Heart left ventricle (tissue), 16 donors: ENCODE measurements at places on chromosomes 2 and 18.

DNA sequence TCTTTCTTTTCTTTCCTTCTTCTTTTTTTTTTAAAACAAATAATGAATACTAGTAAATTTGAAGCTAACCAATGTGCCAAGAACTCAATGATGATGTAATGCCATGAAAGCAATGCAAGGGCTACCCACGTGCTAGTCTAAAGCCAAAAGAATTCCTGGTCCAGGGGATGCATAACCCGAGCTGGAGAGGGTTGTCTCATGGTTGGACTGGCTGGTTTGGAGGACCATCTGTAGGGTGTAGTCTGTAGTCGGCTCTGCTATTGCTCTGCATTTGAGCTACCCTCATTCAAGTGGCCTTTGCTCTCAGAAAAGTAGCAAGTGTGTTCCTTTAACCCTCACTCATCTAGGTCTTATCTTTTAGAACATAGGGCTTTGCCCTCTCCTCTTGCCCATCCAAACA lies 469.6 kb upstream of the CELF4 start:
- H3K27ac ChIP-seq = no peak overlapping the region
- no peak for DNase-seq

GRCh38 chr2:27721335-27721734 lies 50.2 kb upstream of the MRPL33 start:
- no peaks in the 10 kb centered on the region for H3K27me3 ChIP-seq
- H3K36me3 ChIP-seq = no peaks in the 10 kb centered on the region
- DNase-seq = no peak
- H3K27ac ChIP-seq = peak overlapping the region; percentile 67

- no peaks in the 10 kb centered on the region for H3K36me3 ChIP-seq
- no peaks in the 10 kb centered on the region for H3K27me3 ChIP-seq
- H3K4me1 ChIP-seq = no peaks in the 10 kb centered on the region
- no peak overlapping the region for H3K4me3 ChIP-seq
These were observed 82.6 kb upstream of the LYPD1 start for GRCh38 chr2:132752421-132753206.

DNA sequence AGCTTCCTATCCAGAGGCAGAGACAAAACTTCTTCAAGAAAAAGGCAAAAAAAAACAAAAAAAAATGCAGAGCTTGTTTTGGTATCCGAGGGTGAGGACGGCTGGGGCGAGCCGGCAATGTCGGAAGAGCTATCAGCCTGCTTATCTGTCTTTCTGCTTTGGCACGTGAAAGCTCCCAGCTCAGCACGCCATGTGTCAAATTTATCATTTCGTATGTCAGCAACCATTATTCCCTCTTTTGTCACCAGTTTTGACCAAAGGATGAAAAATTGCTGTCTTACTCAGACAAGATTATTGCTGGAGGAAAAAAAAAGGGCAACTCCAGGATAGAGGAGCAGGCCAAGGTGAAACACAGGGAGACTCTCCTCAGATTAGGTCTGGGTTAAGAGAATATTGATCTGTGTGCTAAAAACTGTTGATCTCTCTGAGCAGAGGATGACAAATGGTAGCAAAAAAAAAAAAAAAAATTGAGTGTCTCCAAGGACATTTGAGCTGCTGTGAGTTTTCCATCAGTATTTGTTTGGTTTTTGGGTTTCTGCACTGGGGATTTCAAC lies 532.0 kb upstream of the POU3F3 start:
- H3K27me3 ChIP-seq = peaks cover 6% of the 10 kb centered on the region
- no peak overlapping the region for H3K4me3 ChIP-seq
- H3K4me1 ChIP-seq = no peaks in the 10 kb centered on the region
- H3K27ac ChIP-seq = no peak overlapping the region
- no peak for DNase-seq
- no peaks in the 10 kb centered on the region for H3K36me3 ChIP-seq

DNA sequence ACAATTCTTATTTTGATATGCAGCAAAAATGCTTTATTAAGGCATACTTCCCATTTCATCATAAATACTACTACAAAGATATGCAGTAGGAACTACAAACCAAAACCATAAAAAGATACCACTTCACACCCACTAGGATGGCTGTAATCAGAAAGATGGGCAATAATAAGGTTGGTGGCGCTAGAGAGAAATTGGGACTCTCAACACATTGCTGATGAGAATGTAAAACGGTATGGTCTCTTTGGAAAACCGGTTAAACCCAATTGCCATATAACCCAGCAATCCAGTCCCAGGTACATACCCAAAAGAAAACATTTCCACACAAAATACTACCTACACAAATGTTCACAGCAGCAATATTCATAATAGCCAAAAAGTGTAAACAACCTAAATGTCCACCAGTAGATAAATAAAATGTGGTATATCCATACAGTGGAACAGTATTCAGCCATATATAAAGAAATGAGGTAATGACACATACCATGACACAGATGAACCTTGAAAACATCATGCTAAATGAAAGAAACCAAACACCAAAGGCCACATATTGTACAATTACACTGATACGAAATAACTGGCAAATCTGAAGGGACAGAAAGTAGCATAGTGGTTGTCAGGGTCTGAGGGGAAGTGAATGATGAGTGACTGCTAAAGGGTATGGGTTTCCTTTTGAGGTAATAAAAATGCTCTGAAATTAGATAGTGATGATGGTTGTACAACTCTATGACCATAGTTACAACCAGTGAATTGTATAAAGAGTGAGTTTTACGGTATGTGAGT lies 12.7 kb downstream of the SP3 start:
- H3K4me1 ChIP-seq = peaks cover 73% of the 10 kb centered on the region
- no peaks in the 10 kb centered on the region for H3K27me3 ChIP-seq
- no peak overlapping the region for H3K27ac ChIP-seq
- H3K36me3 ChIP-seq = peaks cover 3% of the 10 kb centered on the region
- no peak for DNase-seq
- H3K4me3 ChIP-seq = no peak overlapping the region

- peak overlapping the region; percentile 94 for H3K4me3 ChIP-seq
- DNase-seq = peak; percentile 62
- H3K4me1 ChIP-seq = peaks cover 48% of the 10 kb centered on the region
- H3K27ac ChIP-seq = peak overlapping the region; percentile 96
These were observed 634 bp downstream of the CREB1 start for GRCh38 chr2:207530160-207531031.

DNA sequence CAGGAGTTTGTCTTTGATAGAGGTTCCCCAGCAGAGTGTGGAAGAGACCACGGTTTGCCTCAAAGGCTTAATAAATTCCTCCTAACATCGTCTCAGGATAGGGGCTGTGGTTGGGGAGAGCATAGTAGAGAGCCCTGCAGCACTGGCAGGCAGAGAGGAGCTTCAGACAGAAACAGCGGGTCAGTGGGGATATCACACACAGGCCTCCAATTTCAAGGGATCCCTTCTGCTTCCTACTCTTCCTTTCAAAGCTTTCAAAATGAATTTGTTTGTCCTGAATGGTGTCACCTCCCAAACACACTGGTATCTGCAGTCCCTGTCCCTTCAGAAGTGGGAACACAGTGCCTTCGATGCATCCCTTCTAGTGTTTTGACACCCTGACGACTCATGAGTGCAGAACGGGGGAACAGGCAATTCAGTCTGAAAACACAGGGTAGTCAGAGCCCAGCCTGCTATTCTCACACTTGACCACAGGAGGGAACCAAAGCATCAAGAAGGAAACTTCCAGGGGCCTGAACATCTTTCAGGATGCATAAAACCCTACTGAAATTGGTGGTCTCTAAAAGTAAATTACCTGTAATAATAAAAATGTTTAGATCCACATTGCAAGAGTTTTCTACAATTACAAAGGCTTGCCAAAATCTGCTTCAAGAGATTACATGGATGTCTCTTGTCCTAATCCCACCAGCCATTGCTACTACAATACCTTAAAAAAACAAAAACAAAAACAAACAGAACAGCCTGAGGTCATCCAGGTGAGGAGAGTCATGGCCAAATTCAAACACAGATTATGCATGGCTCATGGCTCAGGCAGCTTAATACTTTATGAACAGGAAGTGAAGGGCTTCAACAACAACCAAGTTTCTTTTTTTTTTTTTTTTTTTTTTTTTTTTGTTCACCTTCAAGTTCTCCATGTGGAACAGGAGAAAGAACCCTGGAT lies 49.8 kb downstream of the SLC14A2 start:
- H3K4me3 ChIP-seq = no peak overlapping the region
- no peak for DNase-seq
- no peaks in the 10 kb centered on the region for H3K4me1 ChIP-seq
- H3K36me3 ChIP-seq = no peaks in the 10 kb centered on the region

- H3K4me3 ChIP-seq = no peak overlapping the region
- no peaks in the 10 kb centered on the region for H3K4me1 ChIP-seq
- DNase-seq = no peak
- H3K27ac ChIP-seq = no peak overlapping the region
- no peaks in the 10 kb centered on the region for H3K27me3 ChIP-seq
These were observed 1003.8 kb upstream of the DDX18 start for GRCh38 chr2:116810645-116811044.

- no peak for DNase-seq
- no peaks in the 10 kb centered on the region for H3K27me3 ChIP-seq
- no peak overlapping the region for H3K27ac ChIP-seq
- H3K4me3 ChIP-seq = no peak overlapping the region
- H3K36me3 ChIP-seq = no peaks in the 10 kb centered on the region
These were observed 23.0 kb upstream of the NTSR2 start for GRCh38 chr2:11692966-11693521.

GRCh38 chr18:50410008-50410407 lies 35.2 kb downstream of the SKA1 start:
- peaks cover 3% of the 10 kb centered on the region for H3K27me3 ChIP-seq
- H3K4me1 ChIP-seq = no peaks in the 10 kb centered on the region
- H3K36me3 ChIP-seq = no peaks in the 10 kb centered on the region
- H3K4me3 ChIP-seq = no peak overlapping the region
- DNase-seq = no peak
